ENCODE measurements at places on chromosomes 1 and 21.

- no peak for DNase-seq
These were observed 335.7 kb upstream of the GREM2 start for GRCh38 chr1:240947438-240948224.

DNA sequence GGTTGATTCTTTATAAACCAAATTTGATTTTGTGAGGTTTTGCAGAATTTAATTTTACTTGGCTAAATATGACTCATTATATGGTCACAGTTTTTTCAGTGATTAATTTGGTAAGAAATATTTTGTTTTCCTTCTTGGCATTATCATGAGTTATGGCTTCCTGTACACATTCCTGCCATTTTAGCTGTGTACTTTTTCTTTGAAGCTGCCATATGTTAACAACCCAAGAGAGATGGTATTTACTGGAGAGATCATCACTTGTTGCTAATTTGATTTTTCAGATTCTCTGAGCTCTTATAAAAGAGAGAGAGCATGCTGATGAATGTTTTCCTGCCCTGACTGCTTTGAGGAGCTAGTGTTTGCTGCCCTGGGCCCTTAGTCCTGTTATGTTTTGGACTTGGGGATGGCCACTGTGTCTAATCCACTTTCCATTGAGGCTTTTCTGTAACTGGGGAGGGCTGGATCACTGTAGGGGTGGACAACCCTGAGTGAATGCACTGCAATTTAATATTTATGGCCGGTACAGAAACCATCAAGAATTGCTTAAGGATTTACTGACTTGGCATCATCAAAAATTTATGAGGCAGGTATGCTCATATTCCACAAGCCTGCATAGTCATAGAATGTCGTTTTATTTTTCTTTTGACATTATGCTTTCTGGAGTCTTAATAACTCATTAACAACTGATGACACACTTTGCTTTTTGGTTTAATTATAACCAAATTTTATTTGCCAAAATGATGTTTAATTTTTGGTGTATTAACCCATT lies 200.9 kb downstream of the DISC1 start:
- no peak for DNase-seq

- peak; percentile 82 for DNase-seq
These were observed 71.4 kb downstream of the DIRAS3 start for GRCh38 chr1:67978890-67979516.

GRCh38 chr1:88608139-88608943 lies 75.7 kb upstream of the PKN2 start:
- peak; percentile 14 for DNase-seq

GRCh38 chr1:61089741-61090140 lies 7.4 kb downstream of the NFIA start:
- DNase-seq: no peak

GRCh38 chr1:202117898-202118371 lies 4.8 kb upstream of the GPR37L1 start:
- DNase-seq: no peak

DNA sequence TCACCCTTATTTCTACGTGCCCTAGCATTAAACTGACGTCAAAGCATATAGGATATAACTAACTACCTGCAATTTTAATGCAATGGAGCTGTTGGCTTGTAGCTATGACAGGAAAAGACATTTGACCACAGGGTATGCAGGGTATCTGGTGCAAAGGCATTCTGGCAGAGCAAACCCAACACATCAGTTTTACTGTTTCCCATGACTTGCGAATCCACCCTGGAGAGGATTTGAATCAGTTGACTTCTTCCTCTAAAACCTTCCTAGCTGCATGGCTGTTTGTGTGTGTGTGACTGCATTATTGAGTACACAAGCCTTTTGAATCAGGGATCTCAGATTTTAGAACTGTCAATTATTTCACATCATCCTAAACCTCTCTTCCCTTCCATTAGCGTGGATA lies 41.7 kb upstream of the SYT14 start:
- DNase-seq: no peak

GRCh38 chr1:101683561-101683960 lies 313.2 kb downstream of the OLFM3 start:
- no peak for DNase-seq

DNA sequence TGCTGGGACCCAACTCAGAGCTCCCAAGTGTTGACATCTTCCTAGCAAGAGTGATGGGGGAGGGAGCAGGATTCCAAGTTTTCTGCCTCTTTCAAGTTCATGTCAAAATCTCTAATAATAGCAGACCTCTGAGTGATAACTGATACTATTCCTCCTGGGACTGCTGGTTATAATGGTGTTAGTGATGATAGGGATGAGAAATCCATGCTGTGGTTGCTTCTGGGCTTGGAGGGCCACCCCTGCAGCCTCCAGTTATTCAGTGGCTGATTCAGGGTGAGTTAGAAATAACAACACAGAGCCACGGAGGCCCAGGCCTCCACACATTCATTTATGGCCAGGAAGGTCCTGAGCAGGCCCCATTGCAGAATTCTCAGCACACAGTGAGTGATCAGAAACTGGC lies 40.6 kb upstream of the ARTN start:
- DNase-seq: no peak

DNA sequence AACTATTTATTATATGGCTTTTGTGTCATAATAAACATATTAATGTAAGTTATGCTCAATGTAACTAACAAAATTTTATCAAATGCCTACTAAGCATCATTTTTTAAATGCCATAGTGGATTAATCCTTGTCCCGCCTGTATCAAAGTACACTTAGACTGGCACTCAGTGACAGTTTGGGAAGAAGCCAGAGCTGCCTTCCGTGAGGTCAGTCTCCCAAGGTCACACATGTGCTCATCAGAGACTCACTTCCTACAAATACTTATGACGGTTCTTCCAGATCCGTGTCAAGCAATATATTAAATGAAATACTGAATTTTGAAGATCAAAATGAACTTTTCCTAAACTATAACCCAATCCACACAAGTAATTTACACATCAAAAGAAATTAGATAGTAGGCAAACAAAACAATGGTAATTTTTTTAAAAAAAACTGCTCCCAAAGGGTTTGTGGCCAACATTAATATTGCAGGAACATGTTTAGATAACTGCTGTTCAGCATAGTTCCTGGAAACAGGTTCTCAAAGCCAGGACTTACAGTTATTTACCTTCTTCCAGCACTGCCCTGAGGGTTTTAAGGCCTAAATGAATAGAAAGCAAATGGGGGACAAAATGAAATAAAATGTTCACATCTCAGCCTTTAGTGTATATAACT lies 27.2 kb downstream of the WLS start:
- DNase-seq: no peak

GRCh38 chr1:219441884-219442283 lies 171.0 kb downstream of the ZC3H11B start:
- no peak for DNase-seq

DNA sequence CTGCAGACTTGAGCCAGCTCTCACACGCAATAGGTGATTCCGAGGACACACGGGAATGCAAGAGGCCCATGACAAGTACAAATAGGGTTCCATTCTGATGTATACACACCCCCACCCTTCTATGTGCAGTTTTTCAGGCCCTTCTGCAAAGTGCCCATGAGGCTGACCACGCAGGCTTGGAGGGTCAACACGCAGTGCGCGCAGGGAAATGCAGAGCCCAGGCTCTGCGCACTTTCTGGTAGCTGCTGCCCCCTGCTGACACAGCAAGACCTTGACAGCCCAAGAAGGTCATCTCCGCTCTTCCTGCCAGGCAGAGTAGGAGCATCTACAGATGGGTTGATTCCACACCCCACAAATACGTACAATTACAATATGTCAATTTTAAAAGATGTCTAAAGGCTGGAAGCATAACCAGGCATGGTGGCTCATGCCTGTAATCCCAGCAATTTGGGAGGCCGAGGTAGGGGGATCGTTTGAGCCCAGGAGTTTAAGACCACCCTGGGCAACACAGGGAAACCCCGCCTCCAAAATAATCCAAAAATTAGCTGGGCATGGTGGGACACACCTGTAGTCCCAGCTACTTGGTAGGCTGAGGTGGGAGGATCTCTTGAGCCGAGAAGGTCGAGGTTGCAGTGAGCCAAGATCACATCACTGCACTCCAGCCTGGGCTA lies 18.5 kb downstream of the SH3BP5L start:
- DNase-seq: peak; percentile 28

GRCh38 chr1:74197255-74197654 lies 721 bp downstream of the LRRIQ3 start:
- DNase-seq: no peak

DNA sequence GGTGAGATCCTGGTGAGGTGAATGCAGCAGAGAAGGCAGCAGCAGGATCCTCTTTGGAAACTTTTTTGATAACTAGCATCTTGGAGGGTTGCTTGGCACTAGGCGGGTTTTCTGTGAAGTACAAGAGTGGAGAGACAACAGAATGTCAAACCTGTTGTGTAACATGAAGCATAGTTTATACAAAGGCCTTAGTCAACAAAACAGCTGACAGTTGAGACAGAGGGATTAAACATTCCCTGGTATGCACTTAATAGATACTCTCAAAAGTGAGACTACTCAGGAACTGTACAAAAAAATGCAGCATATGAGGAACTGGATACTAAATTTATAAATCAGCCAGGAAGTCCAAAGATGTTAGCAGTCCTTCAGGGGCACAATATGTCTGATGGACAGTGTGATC lies 16.4 kb upstream of the CCDC17 start:
- DNase-seq: no peak

DNA sequence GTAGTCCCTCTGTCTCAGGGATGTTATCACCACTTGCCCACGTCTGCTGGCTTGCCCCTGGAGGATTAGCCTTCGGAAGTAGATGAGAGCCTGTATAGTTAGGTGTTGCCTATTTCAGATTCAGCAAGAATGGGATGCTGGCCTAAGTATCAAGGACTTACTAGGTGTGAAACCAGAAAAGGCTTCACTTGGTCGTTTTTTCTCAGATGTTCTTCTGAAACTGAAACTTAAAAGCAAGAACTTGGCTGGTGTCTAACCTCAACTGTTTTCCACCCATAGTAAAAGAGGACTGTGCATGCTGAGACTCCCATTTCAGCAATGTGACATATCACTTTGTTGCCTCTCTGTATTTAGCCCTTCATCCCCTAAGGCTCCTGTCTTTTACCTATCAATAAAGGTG lies 67.0 kb upstream of the LRRC53 start:
- no peak for DNase-seq

DNA sequence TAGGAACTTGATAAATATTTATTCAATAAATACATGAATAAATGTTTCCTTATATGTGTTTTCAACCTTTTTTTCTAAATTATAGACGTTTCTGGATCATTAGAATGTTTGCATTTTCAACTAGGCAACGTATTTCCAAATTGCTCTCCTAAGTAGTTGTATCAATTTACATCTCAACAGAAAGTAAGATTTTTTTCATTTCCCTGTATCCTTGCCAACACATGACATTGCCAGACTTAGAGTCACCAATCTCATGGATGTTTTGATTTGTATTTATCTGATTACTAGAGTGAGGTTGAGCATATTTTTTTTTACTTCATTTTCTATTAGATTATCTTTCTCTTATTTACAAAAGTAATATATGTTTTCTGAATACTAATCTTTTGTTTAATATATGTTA lies 22.2 kb upstream of the SMG7 start:
- DNase-seq: no peak

GRCh38 chr1:40781608-40781971 lies 2.0 kb upstream of the KCNQ4 start:
- DNase-seq: no peak

- no peak for DNase-seq
These were observed at the start of gene LCK for GRCh38 chr1:32250893-32251716. TSS of gene LCK (plus strand) at chr1:32251265. CDS start at chr1:32274330, 23,065 bp downstream.

DNA sequence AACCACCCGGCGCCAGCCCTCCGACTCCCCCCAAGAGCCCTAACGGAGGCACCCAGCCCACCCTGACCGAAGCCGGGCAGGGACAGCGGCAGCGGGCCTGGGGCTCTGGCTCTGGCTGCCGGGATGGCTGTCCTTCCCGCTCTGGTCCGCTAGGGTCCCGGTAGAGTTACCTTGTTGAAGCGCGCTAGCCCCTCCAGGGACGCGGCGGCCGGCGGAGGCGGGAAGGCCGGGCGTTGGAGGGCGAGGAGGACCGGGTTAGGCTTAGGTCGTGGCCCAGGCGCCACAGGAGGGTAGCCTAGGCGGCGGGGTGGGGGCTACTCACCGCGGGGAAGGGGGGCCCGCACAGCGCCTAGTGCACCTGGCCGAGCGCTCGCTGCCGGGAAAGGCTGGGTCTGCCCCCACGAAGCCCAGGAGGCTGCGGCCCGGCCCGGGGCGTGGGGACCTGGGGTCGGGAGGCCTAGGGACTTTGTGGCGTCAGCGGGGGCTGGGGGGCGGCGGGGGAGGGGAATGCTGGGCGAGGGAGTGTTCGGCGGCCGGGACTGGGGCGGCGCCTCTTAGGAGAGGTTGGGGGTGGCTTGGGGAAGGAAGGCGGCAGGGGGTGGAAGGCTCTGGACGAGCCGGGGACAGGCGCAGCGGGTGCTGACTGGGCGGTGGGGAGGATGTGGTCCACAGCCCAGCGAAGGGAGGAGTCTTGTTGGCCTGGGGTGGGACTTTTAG lies at the start of gene TRIM17:
Gene TRIM17 (minus strand): TSS at position 645 of the 717 bp plus-strand sequence. CDS start 1,789 bp downstream, outside the sequence.
- no peak for DNase-seq

- DNase-seq: no peak
These were observed 411 bp downstream of the FAM229A start for GRCh38 chr1:32361674-32362473.

GRCh38 chr1:108732398-108732797 lies 14.1 kb upstream of the STXBP3 start:
- DNase-seq: no peak

DNA sequence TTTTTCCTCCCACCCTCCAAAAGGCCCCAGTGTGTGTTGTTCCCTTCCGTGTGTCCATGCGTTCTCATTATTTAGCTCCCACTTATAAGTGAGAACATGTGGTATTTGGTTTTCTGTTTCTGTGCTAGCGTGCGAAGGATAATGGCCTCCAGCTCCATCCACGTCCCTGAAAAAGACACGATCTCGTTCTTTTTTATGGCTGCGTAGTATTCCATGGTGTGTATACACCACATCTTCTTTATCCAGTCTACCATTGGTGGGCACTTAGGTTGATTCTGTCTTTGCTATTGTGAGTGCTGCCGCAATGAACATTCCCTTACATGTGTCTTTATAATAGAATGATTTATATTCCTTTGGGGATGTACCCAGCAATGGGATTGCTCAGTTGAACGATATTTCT lies 177.8 kb downstream of the ETS2 start:
- DNase-seq: no peak

DNA sequence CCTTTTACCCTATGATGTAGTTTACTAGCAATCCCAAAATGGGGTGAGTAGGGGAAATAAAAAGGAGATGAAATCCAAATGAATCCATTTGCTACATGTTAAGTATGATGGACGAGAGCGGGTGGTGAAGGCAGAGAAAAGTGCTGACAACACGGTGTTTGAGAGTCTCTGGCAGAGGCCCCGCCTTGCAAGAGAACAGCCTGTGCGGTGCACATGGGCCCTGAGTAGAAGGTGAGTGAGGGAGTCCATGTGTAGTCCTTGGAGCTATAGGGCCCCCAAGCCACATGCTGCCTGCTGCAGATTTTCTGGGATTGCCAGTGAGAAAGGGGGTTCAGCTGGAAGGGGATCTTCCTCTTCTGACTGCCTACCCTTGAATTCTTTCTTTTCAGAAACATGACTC lies 177.1 kb downstream of the TNR start:
- no peak for DNase-seq

- DNase-seq: no peak
These were observed 270.9 kb downstream of the LMO4 start for GRCh38 chr1:87599569-87599968.
